ENCODE measurements at places on chromosomes 1 and 21.

DNA sequence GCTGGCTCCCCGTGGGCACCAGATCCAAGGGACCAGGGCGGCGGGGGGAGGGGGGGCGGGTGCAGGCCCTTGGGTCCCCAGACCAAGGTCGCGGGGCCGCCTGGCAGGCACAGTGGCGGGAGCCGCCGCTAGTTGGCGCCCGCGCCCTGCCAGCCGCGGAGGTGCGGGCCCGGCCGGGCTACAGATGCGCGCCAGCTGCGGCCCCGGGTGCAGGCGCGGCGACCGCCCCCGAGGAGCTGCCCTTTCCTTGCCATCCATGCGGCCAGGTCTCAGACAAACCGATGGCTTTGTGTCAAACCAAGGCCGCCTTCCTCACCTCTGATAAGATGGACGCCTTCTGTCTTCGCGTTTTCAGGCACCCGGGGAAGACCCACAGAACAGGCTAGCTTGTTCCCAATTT is 2.2 kb upstream of the RUNX3 start:
- peak; percentile 66 for DNase-seq

DNA sequence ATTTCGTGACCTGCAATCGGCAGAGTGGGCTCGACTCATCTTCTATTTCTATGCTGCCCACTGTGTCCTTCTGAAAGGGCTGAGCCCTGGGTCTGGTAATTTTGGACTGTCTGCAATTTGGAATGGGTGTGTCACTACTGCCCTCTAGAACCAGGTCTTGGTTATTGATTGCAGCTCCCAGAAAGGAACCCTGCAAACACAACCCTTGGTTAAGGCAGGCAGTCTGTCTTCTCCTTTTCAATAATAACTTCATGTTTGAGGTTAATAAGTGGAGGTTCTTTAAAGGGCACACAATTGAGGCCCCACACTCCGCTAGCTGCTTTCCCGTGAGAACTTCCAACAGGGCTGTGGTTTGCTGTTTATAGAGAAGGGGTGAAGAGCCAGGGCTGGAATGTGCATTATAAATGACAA is 79.9 kb upstream of the LYST start:
- DNase-seq, result peak; percentile 61

DNA sequence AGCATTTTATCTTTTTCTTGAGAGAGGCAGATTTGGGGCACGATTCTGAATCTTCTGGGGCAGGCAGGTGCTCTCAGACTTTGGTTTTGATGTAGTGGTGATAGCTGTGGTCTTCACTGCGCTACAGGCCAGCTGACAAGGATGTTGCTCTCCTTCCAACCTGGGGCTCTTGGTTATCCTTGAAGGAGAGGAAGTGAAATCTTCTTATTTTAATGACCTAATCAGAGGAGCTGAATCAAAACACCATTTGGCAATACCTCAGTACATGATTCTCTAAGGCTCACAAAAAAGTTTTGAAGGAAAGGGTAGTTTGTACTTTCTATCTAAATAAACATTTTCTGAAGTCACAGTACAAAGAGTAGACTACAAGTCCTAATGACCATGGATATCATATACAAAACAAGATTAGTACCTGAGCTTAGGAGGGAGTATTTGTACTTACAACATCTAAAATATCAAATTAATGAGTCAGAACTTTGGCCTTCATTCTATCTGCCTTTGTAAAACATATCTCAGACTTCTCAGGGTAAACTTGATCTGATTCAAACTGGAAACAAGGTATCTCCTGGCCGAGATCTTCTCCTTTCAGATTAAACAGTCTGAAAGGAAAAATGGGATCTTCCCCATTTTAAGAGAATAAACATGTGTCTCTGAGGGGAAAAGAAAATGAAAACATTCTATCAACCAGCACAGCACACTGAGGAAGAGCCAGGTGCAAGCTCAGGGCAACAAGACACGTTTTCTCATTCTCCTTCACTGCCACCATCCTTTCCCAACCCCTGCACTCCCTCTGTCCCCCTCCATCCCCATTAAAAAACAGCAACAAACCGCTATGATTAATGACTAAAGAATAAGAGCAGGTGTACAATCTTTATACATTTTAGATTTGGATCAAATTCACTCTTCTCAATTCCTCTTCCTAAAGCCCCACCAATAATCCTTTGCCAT is 69.2 kb downstream of the SH3GLB1 start:
- no peak for DNase-seq

- peak; percentile 39 for DNase-seq
Observed at GRCh38 chr21:15848634-15849560, 119.1 kb downstream of the USP25 start.

DNA sequence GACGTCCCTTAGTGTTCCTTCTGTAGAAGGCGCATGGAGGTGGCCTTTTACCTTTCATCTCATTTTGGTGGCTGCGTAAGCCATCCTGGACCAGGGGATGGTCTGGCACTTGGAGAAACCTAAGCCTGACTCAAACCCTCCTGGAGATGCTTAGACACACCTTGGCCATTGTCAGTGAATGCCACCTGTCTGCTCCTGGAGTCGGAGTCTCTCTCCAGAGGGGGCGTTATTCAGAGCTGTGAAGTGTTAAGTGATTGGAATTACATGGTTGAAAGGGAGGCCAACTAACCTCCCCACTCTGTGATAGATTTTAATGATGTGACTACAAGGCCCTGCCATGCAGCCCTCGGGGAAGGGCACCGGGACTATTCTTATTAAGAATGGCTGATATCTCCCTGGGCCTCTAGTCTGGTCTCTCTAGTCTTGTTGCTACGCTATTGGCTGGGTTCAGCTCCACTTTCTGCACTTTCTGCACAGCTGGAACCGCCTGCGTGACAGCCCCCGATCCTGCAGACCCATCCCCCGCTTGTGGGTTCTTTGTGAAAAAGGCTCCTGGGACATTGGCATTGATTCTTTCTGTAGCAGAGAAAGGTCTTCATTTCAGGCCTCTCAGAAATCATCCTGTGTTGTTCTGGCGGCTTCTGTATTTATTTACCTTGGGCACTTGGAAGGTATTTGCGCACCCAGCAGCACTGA is 4.2 kb downstream of the RASSF5 start:
- no peak for DNase-seq

- peak; percentile 10 for DNase-seq
Observed at GRCh38 chr21:40335704-40336103, 468.5 kb downstream of the PCP4 start.

DNA sequence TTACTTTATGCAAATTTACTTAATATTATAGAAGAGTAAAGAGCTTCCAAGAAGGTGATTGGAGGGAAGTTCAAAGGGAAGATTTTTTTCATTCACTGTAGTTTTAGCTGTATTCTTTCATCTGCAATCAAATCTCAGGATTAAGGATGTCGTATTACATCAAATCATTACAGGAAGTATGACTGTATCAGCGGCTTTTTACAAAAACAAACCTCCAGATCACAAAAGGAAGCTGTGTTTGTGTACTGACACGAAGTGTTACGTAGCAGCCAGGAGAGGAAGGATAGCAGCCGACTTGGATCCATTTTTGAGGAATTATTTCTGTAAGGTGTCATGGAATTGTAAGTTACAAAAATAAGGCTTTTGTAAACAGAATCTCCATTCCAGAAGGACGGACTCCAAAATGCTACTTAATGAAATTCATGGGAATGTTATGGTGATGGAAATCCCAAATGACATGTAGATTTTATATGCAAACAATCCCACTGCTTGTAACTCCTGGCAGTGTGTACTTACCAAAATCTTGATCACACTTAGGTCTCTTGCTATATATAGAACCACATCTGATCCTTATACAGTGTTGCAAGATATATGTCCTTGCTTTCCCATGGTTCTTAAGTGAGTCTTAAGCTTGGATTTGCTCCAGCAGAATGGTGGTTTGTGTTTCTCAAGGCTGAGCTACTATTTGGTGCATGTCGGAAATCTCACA is 49.8 kb downstream of the KCNJ15 start:
- DNase-seq, result peak; percentile 89

DNA sequence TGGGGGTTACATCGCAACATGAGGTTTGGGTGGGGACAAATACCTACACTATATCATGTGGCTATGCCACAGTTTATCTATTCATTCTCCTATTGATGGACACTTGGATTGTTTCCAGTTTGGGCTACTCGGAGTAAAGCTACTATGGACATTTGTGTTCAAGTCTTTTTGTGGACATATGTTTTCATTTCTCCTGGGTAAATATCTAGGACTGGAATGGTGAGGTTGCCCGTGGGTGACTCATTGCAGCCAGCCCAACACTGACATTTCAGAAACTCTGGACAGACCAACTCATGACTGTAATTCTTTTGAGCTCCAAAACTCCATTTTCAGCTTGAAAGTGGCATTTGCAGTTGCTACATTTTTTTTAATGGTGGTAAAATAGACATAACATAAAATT is 82.7 kb downstream of the KAZN start:
- DNase-seq, result peak; percentile 28

DNA sequence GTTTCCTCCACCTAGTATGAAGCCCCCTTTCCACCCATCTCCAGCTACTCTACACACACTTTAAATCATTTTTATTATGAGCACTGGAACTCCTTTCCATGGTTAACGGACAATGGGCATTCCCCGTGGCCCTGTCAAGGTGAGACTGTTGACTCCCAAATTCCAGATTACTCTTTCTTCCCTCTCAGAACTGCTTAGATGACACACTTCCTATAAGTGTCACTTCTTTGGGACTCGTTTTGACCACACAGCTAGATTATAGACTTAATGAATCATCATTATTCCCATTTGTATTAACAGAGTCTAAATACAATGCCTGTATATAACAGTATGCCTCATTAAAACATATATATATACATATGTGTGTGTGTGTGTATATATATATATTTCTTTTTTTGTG is 215.1 kb downstream of the BRINP3 start:
- DNase-seq, result no peak

DNA sequence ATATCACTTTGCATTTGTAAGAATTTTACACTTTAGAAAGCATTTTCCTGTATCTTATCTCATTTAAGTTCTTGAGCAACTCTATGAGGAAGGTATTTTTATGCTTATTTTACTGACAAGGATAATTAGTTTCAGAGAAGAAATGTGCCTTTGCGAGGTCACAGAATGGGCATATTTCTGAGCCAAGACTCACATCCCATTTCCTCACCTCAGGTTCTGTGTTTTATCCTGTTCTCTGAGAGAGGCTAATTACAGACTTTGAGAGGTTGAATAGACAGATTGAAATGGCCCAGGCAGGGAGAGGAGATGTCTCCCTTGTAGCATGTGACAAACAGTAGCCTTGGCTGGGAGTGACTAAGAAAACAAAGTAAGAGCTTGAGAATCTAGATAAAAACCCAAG is 39.1 kb upstream of the ZC3H11B start:
- DNase-seq, result no peak

DNA sequence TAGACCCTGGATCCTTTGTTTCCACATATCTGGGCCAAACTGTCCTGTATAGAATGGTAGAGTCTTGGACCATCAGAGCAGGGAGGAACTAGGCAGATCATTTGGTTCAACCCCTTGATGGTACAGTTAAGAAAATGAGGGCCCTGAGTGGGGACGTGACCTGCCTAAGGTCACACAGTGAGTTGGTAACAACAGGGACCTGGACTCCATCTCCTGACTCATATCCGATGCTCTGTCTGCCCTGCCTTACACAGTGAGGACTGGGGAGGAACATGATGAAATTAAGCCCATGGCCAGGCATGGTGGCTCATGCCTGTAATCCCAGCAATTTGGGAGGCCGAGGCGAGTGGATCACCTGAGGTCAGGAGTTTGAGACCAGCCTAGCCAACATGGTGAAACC is 440.2 kb downstream of the PTPRU start:
- no peak for DNase-seq

GRCh38 chr1:20948101-20948500 is 161.0 kb upstream of the HP1BP3 start:
- no peak for DNase-seq

DNA sequence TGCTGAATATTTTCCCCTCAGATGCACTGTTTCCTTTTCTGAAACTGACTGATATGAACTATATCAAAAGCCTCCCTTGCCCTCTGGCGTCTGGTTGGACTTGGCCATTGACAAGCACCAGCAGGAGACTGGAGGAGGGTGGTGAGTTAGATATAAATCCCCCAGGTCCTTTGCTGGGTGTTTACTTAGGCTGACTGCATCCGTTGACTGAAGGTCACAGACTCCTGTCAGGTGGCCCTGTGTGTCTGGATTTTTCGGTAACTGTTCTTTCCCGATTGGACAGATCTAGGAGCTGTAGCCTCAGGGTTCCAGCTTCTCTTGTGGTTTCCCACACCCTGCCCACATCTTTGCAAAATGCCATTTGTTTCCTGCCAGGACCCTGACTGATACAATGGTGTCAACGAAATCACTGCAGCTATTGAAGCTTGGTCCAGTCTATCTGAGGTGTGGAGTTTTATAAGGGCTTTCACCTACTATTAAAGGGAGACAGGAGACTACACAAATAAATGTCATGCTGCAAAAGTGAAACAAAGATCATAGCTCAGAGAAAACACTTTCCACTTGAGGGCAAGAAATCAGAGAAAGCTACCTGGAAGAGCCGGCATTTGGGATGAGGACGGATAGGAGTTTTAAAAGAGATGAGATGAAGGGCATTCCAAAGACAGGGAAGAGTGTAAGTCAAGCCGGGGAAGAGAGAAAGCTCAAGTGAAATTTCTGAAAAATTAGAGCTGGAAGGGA is 1.5 kb upstream of the MAGI3 start:
- DNase-seq, result peak; percentile 71

DNA sequence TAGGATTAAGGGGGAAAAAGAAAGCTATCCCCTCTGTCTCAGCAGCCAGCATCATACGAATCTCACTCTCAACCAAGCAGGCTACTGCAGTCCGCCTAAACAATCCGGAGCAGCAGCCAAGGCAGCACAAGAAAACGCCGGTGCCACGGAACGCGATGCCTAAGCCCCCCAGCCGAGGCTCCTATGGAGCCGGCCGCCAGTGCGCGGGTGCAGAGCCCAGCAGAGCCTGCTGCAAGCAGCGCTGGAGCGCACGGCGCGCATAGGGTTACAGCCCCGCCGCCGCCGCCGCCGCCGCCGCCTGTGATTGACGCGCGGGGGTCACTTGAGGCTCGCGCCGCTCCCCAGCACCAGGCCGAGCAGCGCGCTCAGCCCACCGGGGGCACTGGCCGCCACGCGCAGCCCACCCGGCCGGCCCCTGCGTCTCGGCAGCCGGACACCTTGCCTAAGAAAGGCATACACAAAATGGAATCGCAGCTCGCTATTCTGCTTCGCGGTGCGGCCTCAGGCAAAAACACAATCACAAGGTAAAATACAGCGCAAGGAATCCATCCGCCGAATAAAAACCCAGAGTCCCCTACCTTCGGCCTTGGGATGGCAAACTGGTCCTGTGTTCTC is 780 bp downstream of the HIVEP3 start:
- DNase-seq, result peak; percentile 60

- no peak for DNase-seq
Observed at GRCh38 chr1:175318633-175319032, 126.1 kb upstream of the KIAA0040 start.

- DNase-seq, result no peak
Observed at GRCh38 chr1:201859424-201859823, 29.3 kb upstream of the SHISA4 start.

- no peak for DNase-seq
Observed at GRCh38 chr1:53462193-53462592, 3.0 kb downstream of the DMRTB1 start.

DNA sequence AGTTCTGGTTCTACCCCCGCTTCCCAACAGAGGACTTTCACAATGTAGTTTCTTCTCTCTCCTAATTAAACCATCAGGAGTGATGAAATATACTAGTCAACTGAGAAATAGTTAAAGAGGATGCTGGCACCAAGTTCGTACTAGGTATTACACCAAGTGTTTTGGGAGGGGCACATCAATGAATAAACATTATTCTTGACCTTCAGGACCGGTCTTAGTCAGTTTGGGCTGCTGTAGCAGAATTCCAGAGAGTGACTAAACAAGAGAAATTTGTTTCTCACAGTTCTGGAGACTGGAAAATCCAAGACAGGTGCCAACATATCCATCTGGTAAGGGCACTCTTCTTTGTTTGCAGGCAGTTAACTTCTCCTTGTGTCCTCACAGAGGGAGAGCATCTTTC is 103.8 kb downstream of the SPATA17 start:
- DNase-seq, result no peak

All from Daoy (cell line).